ENCODE measurements at places on chromosomes 3 and 15.

DNA sequence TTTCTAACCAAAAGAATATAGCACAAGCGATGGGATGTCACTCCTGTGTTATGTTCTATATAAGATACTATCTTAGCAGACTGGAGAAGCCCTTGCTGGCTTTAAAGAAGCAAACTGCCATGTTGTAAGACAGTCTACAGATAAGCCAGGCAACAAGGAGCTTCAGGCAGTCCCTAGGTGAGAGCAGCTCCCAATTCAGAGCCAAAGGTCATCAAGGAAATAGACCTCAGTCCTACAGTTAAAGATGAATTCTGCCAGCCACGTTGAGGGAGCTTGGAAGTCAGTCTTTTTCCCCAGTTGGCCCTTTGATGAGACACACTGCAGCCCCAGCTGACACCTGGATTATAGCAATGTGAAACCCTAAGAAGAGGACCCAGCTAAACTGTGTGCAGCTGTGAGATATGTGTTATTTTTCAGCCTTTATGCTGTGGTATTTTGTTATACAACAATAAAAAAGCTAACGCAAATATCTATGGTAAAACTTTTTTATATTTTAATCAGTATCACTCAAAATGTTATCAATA lies 102.5 kb upstream of the AKAP13 start:
- DNase-seq: no peak

DNA sequence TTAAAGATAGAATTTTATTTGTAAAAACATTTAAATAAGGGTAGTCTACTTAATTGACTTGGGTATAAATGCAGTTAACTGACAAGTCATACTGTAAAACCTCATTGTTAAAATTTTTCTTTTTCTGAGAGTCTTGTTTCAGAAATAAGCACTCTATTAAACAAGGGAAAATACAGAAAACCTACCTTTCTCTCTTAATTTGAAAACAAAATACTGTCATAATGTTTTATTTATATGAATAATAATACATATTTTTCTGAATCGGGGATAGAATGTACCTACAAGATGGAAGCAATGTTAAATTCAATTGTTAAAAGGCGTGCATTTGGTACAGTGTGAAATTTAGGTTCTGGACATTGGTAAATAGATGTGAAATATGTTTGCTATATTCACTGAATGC lies 17.8 kb downstream of the ZIC1 start:
- DNase-seq: no peak

DNA sequence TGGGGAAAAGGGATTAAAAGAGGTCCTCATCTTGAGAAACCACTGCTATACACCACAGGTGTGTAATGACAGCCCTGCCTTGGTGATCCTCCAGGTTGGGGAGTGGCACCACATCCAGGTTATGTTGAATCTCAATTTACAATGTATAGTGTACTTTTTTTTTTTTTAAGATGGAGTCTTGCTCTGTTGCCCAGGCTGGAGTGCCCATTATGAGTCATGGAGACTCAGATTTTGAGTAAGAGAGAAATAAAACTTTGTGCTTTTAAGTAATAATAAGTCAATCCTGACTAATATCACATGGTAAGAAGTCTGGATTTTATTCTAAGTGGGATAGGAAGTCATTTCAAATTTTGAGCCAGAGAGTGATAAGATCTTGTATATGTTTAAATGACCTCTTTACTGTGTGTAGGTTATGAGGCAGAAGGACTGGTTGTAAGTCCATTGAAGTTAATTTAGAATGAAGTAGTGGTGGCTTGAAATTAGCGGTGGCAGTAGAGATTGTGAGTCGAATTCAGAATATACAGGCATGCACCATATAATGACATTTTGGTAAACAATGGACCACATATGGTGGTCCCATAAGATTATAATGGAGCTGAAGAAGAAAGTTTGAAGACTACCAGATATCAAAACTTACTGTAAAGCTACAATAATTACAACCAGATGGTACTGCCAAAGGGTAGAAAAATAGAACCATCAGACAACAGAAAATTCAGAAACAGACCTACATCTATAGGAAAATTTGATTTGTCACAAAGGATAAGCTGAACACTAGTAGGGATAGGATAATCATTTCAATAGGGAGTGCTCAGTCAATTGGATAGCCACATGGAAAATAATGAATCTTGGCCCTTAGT lies 20.7 kb downstream of the POPDC2 start:
- no peak for DNase-seq

- peak; percentile 10 for DNase-seq
Measured at GRCh38 chr15:70974004-70974832, 81.6 kb downstream of the LRRC49 start.

DNA sequence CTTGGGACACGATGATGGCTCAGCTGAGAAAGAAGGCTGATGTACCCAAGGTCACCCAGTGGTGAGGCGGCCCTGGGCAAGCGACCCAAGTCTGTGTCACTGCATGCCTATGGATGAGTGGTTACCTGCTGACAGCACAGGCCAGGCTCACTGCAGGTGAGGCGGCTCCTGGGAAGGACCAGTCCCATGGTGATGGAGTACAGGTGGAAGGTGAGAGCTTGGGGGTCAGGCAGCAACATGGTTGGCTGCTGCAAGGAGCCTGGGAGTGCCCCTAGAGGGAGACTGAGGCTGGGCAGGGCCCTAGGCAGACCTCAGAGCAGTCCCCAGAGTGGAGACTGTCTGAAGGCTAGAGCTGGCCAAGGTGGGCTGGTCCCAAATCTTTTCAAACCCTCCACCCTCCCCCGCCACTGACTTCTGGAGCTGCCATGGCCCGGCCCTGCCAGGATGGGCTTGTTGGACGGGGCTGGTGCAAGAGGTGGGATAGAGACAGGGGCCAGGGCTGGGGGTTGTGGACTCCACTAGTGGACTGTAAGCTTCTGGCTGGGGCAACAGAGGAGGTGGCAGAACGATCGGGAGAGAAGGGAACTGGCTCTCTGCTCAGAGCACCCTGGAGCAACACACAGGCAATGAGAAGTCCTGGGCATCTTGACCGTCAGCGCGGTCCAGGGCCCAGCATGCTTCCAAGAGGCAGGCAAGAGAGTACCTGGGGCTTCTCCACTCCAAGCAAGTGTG lies 72.5 kb upstream of the SLC6A11 start:
- no peak for DNase-seq

- DNase-seq: no peak
Measured at GRCh38 chr3:124456506-124456905, 273.7 kb upstream of the UMPS start.

- no peak for DNase-seq
Measured at GRCh38 chr3:194756460-194756779, 70.7 kb downstream of the FAM43A start.

DNA sequence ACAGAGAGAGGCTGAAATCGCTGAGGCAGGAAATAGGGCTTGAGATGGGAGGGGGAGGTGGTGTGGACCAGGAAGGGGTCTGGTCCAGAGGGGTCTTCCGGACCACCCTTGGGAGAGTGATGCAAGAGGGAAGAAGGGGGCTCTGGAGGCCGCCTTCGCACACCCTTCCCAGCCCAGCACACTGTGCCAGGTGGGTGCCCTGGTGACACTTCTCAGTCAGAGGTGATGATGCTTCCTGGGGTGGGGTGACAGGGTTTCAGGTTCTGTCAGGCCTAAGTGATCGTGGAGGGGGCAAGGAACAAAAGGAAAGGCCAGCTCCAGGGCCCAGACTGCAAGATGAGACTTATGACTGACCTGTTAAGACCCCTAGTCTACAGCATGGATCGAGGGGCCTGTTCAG lies 12.7 kb downstream of the SEMA3G start:
- DNase-seq: no peak

DNA sequence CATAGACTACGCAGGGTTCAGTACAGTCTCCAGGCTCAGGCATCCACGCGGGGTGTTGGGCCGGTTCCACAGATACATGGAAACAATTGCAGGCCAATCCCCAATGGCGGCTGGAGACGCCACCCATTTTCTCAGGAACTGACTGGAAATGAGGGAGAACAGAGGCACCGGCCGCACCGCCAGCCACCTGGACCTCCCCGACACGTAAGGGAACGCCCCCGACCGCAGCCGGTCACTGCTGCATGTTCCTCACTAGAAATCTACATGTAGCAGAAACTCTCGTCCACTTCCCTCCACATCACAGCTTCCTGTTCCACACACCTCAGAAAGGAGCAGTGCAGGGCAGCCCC lies 29.2 kb downstream of the CYFIP1 start:
- no peak for DNase-seq

- DNase-seq: no peak
Measured at GRCh38 chr15:58929891-58930416, 3.5 kb downstream of the SLTM start.

DNA sequence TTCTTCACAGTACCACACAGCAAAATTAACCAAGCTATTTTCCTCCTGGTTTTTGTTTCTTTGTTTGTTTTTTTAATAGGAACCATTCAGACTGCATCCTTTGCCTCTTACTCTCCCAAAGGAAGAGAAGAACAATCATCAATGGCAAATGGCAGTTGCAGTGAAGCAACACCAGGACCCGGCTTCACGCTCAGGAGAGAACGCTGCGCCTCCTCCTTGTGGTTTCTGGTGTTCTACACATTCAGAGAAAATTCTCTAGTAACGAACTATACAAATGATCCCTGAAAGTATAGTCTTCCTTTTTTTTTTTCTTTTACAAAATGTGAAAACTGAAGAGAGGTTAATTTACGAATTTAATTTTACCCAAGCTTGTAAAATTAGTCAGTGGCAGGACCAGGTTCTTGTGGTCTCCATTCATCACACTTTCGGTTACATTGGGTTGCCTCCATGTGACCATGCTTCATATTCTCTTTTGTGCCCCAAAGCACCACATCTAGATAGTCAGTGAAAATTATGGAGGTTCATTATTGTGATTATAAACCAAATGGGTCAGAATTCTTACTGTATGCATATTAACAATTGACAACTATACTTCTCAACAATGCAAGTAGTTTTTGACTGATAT lies 10.6 kb upstream of the MINDY2 start:
- peak; percentile 19 for DNase-seq

GRCh38 chr3:3165241-3165640 lies 14.2 kb downstream of the CRBN start:
- no peak for DNase-seq

GRCh38 chr3:64687781-64688604 lies at the start of gene ADAMTS9:
TSS of gene ADAMTS9 (minus strand) at chr3:64688000. CDS start at chr3:64687657, 343 bp downstream.
- DNase-seq: no peak
